ENCODE measurements at places on chromosomes 6 and 20.

DNA sequence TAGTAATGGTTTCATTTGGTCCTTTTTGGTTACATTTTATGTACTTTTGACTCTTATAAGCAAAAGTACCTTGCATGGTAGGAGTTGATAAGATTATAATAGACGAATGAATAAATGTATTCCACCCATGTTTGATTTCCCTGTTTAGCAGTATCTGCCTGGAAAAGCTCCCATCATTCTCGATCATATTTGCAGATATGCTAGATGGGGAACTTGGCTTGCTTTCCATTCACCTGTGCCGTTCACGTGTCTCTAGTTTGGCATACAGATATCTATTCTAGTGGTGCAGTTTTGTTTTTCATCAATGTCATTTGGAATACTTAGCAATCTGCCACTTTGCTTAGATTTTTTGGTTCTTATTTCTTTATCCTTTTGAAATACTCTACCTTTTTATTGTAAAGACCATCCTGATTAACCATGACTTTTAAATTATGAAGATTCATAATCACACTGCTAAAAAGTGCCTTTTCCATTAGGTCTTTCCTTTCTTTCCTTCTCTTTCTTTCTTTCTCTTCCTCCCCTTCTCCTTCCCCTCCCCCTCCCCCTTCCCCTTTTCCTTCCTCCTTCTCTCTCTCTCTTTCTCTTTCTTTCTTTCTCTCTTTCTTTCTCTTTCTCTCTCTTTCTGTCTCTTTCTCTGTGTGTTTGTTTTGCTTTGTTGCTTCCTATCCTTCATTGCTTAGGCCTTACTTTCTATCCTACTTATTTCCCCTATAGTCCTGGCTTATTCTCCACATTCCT is 40.4 kb downstream of the ANKS1A start:
- no peak for DNase-seq

DNA sequence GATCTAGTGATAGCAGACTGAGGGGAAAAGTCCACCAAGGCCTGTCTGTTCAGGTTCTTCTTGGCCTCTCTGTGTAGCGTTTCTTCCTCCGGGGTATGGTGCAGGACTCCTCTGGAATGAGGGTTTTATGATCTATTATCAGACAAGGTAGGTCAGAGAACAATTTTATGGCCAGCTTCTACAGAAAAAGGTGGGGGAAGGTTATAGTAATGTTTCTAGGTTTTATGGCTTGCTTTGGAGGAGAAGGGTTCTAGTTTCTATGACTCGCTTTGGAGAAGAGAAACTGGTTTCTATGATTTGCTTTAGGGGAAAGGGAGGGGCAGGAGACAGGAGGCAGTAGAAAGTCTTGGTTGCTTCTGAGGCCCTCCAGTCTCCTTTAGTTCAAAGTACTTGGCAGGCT is 144.8 kb upstream of the LAMA2 start:
- no peak for DNase-seq

- no peak for DNase-seq
These were observed 446.6 kb upstream of the JAG1 start for GRCh38 chr20:11120431-11120830.

DNA sequence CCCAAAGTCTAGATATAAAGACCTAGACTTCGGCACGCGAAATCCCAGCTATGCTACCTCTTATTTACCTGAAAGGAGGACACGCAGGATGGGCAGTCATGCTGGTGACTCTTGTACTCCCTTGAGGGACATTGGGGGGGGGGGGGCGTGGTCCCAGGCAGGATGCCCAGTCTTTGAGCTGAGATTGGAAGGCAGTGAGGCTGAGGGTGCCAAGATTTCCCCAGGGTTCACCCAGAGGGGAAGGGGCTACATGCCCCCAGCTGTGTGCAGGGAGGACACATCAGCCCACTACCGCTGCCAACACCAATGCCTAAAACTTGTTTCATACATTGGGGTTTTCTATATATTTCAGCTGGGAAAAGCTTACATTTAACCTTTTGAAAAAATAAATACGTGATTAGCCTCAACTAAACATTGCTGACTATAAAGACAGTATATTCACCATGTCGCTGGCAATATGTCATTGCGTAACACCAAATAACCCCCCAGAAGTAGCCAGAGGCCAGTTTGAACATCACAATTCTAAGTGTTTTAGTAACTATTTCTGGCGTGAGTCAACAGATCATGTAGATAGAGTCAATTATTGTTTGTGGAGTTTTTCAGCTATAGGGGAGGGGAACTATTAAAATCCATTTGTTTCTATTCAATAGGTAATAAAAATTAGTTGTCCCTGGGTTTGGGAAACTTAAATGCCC is 21.6 kb downstream of the MGME1 start:
- DNase-seq: no peak

GRCh38 chr6:158669145-158670035 is 19.5 kb downstream of the SYTL3 start:
- DNase-seq: no peak

- no peak for DNase-seq
These were observed 4.9 kb downstream of the DDO start for GRCh38 chr6:110410511-110410910.

- DNase-seq: no peak
These were observed 7.0 kb upstream of the PRSS35 start for GRCh38 chr6:83505356-83505755.

DNA sequence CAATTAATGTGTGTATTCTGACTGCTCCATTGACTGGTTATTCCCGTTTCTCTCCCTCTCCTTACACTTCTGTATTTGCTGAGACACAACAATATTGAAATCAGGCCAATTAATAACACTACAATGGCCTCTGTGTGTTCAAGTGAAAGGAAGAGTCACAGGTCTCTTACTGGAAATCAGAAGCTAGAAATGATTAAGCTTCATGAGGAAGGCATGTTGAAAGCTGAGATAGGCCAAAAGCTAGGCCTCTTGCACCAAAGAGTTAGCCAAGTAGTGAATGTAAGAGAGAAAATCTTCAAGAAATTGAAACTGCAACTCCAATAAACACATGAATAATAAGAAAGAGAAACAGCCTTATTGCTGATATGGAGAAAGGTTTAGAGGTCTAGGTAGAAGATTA is 489.5 kb upstream of the CITED2 start:
- DNase-seq: no peak

- no peak for DNase-seq
These were observed 42.0 kb downstream of the CDS2 start for GRCh38 chr20:5168651-5169396.

- no peak for DNase-seq
These were observed 572 bp downstream of the SLC2A4RG start for GRCh38 chr20:63740070-63740626.
